ENCODE measurements at places on chromosomes 3 and 15. TPM values are rescaled to one million over a fixed set of nuclear protein-coding genes. Genes with fewer than 3 reads are reported as not detected.

GRCh38 chr3:9206287-9206686 is 43.2 kb downstream of the SRGAP3 start:
- DNase-seq = no peak

- no peak for DNase-seq
Observed at GRCh38 chr3:45965653-45966052, 22.4 kb downstream of the CXCR6 start.

DNA sequence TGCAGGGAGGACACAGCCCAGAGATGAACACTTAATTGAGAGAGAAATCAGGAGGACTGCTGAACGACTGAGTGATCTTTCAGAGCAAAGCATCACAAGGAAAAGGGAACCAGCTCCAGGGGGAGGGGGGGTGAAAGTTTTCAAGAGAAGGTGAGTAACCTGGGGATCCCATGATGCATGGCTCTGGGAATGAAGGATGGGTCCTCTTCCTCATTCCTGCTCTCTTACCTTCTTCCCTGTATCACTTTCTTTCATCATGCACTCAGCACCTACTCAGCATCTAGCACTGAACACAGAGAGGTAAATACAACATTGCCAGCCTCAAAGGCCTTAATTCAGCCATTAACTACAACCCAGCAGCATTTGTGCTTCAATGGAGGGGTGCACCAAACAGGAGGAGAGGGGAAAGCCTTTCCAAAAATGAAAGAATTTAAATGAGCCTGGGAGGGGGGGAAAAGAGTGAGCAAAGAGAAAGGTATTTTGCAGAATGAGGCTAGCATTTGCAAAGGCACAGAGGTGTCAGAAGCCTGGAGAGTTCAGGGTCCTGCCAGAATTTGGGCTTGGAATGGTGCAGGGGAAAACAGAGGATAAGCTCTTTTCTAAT is 427.4 kb downstream of the FOXP1 start:
- no peak for DNase-seq

DNA sequence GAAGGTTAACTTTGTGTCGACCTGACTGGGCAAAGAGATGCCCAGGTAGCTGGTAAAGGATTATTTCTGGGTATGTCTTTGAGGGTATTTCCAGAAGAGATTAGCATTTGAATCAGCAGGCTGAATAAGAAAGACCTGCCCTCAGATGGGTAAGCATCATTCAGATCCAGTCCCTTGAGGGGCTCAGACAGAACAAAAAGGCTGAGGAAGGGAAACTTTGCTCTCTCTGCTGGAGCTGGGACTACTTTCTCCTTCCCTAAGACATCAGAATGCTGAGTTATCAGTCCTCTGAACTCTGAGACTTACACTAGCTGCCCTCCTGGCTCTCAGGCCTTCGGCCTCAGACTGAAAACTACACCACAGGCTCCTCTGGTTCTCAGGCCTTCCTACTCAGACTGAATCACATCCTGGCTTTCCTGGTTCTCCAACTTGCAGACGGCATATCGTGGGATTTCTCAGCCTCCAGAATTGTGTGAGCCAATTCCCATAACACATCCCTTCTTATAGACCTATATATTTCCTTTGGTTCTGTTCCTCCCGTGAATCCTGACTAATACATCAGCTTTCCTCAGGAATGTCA is 982.9 kb downstream of the TUSC7 start:
- DNase-seq = peak; percentile 75

The SCAANT1 gene
- not detected for total RNA-seq

The RAB27A gene
- total RNA-seq = 4.3 TPM

- no peak for DNase-seq
Observed at GRCh38 chr3:77158730-77159581, 119.1 kb downstream of the ROBO2 start.

- DNase-seq = no peak
Observed at GRCh38 chr15:52228921-52229320, 37.7 kb upstream of the GNB5 start.

DNA sequence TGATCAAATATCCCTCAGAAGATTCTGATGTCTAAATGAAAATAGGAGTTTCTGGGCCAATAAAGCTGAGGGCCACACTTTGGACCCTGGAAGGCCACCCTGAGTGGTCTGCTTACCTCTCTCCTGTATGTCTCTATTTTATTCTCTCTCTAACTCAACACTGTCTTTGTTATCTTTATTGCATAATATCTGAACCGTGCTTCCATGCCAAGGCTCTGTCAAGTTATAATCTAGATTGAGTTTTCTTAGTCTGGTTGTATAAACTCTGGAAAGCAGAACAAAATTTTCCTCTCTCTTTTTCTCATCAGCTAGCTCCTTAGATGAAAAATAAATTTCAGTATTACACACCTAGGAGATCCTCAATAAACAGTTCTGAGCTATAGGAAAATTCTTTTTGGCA is 36.2 kb upstream of the ACTL6A start:
- no peak for DNase-seq

The GABRB3 gene
- 3.6 TPM for total RNA-seq

DNA sequence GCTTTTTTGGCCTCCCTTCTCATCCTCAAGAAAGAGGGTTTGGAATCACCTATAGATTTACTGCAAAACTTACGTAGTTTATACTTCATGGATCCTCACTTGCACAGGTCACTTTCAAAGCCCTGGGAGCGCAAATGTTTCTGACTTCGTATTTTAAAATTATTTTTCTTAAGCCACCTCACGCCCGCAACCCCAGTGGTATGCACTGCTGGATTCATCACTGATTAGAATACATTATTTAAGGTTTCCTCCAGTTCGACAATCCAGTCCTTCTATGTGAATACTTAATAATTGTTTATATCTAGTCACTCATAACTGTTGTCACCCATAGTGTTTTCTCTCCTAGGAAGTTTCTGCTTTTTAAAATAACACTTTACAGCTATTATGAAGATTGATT is 339.9 kb downstream of the CHL1 start:
- DNase-seq = no peak

DNA sequence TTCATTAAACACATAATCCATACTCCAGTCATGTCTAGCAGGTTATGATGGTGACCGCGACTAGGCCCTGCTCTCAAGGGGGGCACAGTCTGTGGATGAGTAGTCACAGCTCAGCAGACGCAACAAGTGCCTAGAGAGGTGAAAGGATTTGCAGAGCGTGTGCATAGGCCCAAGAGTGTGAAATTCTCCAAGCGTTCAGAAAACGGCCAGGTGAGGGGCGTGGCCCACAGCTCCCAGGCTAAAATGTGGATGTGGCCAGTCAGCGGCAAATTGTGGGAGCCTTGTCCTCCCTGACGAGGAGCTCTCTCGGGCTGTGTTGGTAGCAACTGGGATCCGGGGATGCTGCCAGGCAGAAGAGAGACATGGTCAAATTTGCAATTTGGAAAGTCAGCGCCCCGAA is 46.4 kb upstream of the TSEN2 start:
- no peak for DNase-seq

DNA sequence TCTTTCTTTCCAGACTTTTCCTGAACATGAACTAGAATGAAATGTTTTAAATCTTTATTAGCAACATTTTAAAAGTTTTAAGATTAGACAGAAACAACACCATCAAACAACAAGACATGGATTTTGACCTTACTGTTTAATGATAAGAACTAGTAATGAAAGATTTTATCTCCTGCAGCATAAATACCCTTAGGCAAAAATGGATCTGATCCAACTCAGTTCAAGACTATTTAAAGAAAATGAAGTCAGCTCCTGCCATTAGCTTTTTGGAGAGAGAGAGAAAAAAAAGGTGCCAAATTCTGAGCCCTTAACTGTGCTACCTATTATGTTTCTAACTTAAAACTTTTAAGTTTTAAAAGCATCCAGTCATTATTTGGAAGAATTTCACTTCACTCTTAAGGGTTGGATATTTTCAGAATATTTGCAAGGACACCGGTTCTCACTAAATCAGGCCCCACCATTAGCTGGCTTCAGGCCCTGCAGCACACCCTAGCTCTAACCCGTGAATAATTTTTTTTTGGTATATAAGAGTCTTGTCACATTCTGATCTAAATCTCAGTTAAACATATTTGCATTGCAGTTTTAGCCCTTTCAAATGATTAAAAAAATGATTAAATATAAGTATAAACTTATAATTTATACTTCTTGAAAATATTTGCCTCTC is 60.0 kb downstream of the NR1I2 start:
- DNase-seq = no peak

GRCh38 chr3:179100652-179101051 is 29.0 kb upstream of the ZMAT3 start:
- DNase-seq = peak; percentile 86

- DNase-seq = no peak
Observed at GRCh38 chr3:5498981-5499380, 311.5 kb downstream of the EDEM1 start.

GRCh38 chr3:4600493-4600892 is 107.3 kb downstream of the ITPR1 start:
- DNase-seq = no peak

GRCh38 chr15:57665939-57666338 is 40.6 kb upstream of the POLR2M start:
- DNase-seq = no peak

The NTRK3 gene
- total RNA-seq = 4.0 TPM

The APOD gene
- not detected for total RNA-seq

DNA sequence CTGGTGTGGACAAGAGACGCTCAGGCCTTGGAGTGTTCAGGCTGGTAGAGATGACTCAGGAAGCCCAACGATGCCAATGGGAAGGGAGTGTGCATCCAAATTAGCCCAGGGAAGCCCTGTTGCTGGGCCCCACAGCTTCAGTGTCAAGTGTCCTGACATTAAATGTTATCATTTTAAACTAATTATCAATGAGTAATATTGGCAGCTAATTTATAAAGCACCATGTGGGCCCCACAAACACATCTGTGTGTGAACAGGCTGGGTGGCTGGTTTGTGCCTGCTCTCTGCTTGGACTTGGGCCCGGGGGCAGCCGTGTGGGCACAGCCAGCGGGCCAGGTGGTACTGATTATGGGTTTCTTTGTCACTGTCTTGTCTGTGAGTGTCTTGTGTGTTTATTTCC is 15.0 kb downstream of the FBLN2 start:
- DNase-seq = peak; percentile 43

Data from MG63 (cell line).